ENCODE measurements at places on chromosomes 6 and 20. TPM values are rescaled to one million over a fixed set of nuclear protein-coding genes. Genes with fewer than 3 reads are reported as not detected.

Gene XPO5
- 19.9 TPM for total RNA-seq

Gene MOG
- not detected for total RNA-seq

Gene NKX2-2
- not detected for total RNA-seq

Gene FAM8A1
- total RNA-seq, result 14.6 TPM

Gene OR2J3
- total RNA-seq, result not detected

Gene NEURL2
- 3.7 TPM for total RNA-seq

Gene COX4I2
- not detected for total RNA-seq

Gene CCN5
- total RNA-seq, result under 0.01 TPM

Gene DDRGK1
- 30.3 TPM for total RNA-seq

Gene XKR7
- not detected for total RNA-seq

Gene IL17F
- not detected for total RNA-seq

Gene NHLRC1
- 0.43 TPM for total RNA-seq

Gene MCHR2
- not detected for total RNA-seq

Gene ADGRG6
- total RNA-seq, result 1.8 TPM

Gene MOCS3
- 8.4 TPM for total RNA-seq

Gene SLC52A3
- total RNA-seq, result not detected

Gene CTCFL
- total RNA-seq, result not detected

Gene TREM2
- not detected for total RNA-seq
